ENCODE measurements at places on chromosomes 12 and 14.

- no peak for DNase-seq
Observed at GRCh38 chr14:55749201-55749812, 169.3 kb downstream of the KTN1 start.

- DNase-seq: no peak
Observed at GRCh38 chr12:101783150-101783549, 43.9 kb upstream of the SYCP3 start.

DNA sequence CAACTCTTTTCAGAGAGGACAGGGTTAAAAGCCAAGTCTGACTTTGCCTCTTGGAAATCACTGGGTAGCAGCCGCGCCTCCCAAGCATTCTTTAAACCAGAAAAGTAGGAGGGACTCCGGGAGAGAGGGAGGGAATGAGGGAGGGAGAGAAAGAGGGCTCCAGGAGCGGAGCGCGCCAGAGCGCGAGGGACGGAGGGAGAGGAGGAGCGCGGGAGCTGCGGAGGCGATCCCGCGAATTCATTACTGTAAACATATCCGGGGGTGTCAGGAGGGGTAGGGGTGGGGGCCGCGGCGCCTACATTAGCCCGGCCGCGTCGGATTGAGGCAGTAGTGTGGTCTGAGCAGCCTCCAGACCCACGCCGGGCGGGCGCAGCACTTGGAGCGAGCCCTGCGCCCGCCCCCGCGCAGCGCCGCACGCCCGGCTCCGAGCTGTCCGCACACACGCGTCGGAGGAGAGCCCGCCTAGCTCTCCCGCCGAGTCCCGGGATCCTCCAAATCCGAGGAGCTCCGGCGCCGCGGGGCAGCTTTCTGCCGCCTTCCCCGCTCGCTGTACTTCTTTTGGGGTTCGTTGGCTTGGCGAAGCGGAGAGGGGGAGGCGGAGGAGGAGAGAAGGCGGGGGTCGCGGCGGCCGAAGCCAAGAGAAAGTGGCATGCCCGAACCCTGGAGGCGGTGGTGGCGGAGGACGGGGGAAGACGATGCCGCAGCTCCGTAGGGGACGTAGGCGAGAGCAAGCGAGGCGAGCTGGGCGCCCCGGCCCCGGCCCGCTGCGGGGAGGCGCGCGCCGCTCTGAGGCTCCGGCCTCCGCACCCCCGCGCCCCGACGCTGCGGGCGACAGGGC lies 3.3 kb downstream of the FLRT2 start:
- DNase-seq: peak; percentile 97

DNA sequence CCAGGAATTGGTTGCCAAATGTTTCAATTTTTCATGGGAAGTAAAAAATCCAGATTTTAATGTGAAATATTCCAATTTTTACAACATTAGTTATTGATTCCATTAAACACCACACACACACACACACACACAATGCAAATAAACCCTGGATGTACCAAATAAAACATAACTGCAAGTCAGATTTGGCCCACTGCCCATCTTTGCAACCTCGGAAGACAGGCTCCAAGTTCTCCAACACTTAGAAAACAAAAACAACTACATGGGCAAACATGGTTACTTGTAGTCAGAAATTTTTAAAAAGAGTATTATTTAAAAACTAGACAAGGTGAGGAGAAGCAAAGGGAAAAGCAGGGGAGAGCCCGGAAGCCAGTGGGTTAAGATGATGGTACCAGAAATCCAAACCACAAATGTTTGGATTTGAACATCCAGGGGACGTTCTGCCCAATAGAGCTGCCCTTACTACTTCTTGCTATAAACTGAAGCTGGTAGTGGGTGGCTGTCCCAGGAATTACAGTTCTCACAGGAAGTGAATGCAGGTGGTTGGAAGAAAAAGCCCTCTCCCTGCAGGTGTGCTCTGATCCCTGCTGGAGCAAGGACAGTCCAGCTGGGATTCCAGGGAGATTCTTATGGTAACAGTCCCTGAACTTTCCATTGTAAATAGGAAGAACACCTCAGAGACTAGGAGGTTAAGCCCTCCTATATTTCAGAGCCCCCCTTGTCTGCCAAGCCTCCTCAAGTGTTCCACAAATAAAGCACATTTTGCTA lies 111.7 kb downstream of the SLC25A21 start:
- DNase-seq: no peak

- peak; percentile 12 for DNase-seq
Observed at GRCh38 chr12:119843100-119843499, 34.0 kb downstream of the CIT start.

DNA sequence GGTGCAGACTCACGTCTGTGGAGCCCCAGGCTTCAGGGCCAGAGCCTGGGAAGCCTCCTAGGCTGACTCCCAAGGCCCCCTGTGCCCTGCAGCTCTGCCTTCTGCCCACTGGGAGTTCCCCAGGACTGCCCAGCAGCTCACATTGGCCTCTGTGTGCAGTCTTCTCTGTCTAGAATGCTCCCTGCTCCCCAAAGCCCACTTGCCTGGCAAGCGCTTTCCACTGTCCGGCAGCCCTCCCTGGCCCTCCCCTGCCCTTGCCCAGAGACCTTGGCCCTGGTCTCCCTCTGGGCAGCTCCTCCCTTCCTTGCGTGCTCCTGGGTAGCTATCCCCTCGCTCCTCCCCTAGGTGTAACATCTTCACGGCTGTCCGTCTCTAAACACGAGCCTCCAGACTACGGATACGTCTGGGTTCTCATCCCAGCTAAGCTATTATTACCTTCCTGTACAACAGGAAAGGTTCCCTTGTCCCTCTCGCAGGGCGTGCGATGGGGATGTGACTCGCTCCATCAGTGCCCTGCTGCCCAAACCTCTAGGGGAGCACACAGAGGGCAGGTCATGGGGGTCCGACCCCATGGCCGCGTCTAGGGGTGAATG lies 325.5 kb upstream of the RTL1 start:
- no peak for DNase-seq

GRCh38 chr12:51820526-51821439 lies 27.7 kb downstream of the FIGNL2 start:
- DNase-seq: no peak
